ENCODE measurements at places on chromosomes 11 and 22. TPM values are rescaled to one million over a fixed set of nuclear protein-coding genes. Genes with fewer than 3 reads are reported as not detected.

Gene OR5I1
- total RNA-seq = not detected

Gene LGR4
- 6.6 TPM for total RNA-seq

Gene APOC3
- not detected for total RNA-seq

Gene OSM
- not detected for total RNA-seq

Gene IRAG1
- 0.02 TPM for total RNA-seq

Gene DPP3
- 65.2 TPM for total RNA-seq

Gene TP53AIP1
- not detected for total RNA-seq

Gene MMP12
- not detected for total RNA-seq

Gene DNAJB7
- not detected for total RNA-seq

Gene HTR3B
- total RNA-seq = not detected

Gene TYMP
- 2.0 TPM for total RNA-seq

Gene CEND1
- total RNA-seq = 1.0 TPM

Gene TUB
- total RNA-seq = 4.4 TPM

Gene MRPL21
- 206 TPM for total RNA-seq

Gene PICK1
- 25.4 TPM for total RNA-seq

Gene ADM
- not detected for total RNA-seq

Gene ZNF280B
- total RNA-seq = 1.7 TPM

Gene PHLDA2
- 71.3 TPM for total RNA-seq

Gene GLYAT
- total RNA-seq = not detected

Gene MADD
- total RNA-seq = 17.0 TPM

Gene MUC15
- total RNA-seq = not detected

Gene APOBEC3C
- total RNA-seq = 4.3 TPM

Gene HIRA
- 26.6 TPM for total RNA-seq

Gene DLG2
- 0.23 TPM for total RNA-seq

Gene RASL10A
- total RNA-seq = 3.6 TPM

Gene FXYD6
- 1.1 TPM for total RNA-seq

Gene HBB
- total RNA-seq = not detected

Gene OR51V1
- total RNA-seq = not detected

Gene OOSP1
- total RNA-seq = not detected

Gene CAPN5
- total RNA-seq = 9.8 TPM

Gene FGF19
- total RNA-seq = not detected

Measured in HT1080 (cell line).